Bladder microvascular endothelial cell (primary cell): ENCODE measurements at places on chromosomes 2 and 18. TPM values are rescaled to one million over a fixed set of nuclear protein-coding genes. Genes with fewer than 3 reads are reported as not detected.

The LRRFIP1 gene
- 134 and 166 TPM in 2 replicates for total RNA-seq

The UGT1A5 gene
- total RNA-seq = not detected in 2 replicates

The HTR2B gene
- total RNA-seq = 0.32 and 2.1 TPM in 2 replicates

The SAG gene
- not detected in 2 replicates for total RNA-seq

The CNDP1 gene
- total RNA-seq = not detected in 2 replicates

The REG3G gene
- not detected in 2 replicates for total RNA-seq

The KCNK3 gene
- total RNA-seq = not detected in 2 replicates

The DUSP19 gene
- 1.8 and 4.1 TPM in 2 replicates for total RNA-seq

The IL1A gene
- 0.13 and 0.32 TPM in 2 replicates for total RNA-seq

The ASB18 gene
- total RNA-seq = 0.25 TPM in 1 of 2 replicates, not detected in the other

The GPR45 gene
- total RNA-seq = not detected in 2 replicates

The SPP2 gene
- total RNA-seq = not detected in 2 replicates

The CGREF1 gene
- 0.65 and 2.3 TPM in 2 replicates for total RNA-seq

The WNT10A gene
- total RNA-seq = not detected in 2 replicates

The SETBP1 gene
- total RNA-seq = 0.16 and 2.5 TPM in 2 replicates

The VRK2 gene
- total RNA-seq = 29.1 and 34.2 TPM in 2 replicates

The ZNF521 gene
- total RNA-seq = 48.9 and 142 TPM in 2 replicates

The NT5DC4 gene
- not detected in 2 replicates for total RNA-seq

The TCF23 gene
- not detected in 2 replicates for total RNA-seq

The ABHD1 gene
- 0.06 TPM in 1 of 2 replicates, not detected in the other for total RNA-seq

The USP34 gene
- 60.9 and 190 TPM in 2 replicates for total RNA-seq
